Activated naive CD4-positive, alpha-beta T cell (primary cell): ENCODE measurements at places on chromosomes 2 and 18.

DNA sequence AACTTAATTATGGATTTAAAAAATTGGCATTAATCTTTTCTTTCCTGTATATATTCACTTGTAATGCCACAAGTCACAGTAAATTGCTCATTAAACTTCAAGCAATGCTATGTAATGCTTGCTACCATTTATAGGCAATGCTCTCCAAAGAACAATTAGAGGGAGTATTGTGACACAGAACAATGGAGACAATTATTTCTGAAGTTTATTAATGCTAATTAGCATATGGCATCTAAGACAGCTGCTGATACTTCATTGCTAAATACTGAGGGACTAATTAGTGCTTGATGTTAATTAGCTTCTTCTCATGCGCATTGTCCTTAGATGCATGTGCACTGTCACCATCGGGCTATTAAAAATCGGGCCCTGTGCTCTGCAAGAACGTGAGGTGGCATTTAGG is 1012.8 kb downstream of the SOCS6 start:
- DNase-seq, result no peak

DNA sequence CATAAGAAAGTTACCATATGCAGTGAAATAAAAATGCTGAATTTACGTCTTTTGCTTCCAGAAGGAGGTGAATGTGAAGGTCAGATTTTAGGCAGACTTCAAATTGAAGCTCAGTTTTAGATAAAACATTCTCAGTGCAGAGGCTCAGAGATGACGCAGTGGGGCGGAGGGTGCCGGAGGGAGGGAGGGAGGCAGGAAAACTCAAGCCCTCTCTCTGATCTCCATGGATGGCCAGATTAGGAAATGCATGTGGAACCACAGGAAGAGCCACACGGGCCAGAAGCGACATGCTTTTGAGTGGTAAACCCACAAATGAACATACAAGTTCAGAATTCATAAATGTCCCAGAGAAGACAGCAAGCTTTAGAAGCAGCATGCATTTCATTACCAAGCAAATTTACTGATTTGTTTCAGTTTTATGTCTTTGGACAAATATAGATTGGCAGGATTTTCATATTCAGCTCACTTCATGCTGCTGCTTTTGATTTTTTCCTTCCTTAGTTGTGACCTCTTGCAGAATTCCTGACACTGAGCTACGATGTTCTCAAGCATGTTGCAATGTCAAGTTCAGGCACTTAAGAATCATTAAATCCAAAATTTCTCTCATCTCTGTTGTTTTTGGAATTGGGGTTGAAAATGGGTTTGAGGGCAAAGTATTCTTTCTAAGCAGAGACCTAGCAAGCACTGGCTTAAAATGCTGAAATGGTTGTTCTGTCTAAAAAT is 29.7 kb upstream of the APCDD1 start:
- no peak for DNase-seq

DNA sequence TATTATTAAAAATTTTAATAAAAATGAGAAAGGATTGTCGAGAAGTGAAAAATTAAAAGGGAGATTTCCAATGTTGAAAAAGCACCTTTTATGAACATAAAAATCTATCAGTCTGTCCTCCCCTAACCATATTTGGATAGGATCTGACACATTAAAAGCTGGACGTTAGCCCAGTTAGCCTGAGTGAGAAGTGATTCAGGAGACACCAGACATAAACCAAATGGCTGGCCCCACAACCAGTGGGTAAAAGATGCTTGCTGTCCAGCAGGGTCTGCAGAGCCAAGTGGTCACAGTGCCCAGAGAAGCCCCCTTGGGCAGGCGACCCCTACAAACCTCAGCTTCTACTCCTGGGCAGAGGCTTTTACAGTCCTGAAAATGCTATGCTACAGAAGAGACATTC is 253.8 kb upstream of the LYPD1 start:
- no peak for DNase-seq

DNA sequence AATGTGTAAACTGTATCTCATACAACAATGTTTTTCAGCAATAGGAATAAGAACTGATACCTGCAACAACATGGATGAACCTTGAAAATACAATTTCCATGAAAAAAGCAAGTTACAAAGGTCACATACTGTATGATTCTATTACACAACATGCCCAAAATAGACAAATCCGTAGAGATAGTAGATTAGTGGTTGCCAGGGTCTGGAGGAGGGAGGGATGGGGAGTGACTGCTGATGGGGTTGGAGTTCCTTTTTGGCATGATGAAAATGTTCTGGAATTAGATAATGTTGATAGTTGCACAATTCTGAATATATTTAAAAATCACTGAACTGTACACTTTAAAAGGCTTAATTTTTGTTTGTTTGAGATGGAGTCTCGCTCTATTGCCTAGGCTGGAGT is 33.8 kb downstream of the UBXN4 start:
- DNase-seq, result no peak

- DNase-seq, result no peak
Observed at GRCh38 chr18:25736516-25736915, 353.9 kb downstream of the SS18 start.

DNA sequence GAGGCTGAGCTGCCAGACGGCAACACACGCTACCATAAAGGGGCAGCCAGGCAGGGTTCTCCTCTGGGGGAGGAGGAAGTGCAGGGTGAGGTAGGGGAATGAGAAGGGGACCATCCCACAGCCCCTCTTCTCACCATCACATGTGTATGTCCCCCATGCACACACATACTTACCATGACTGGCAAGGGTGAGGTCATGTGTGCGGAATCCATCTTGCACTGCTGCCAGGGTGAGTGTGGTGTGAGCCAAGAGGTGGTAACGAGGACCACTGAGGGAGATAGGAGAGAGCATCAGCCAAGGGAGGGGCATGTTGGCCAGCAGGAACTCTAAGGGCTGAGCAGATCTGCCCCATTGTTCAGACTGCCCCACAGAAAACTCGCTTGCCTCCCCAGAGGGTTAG is 7.1 kb downstream of the WDR54 start:
- DNase-seq, result no peak

DNA sequence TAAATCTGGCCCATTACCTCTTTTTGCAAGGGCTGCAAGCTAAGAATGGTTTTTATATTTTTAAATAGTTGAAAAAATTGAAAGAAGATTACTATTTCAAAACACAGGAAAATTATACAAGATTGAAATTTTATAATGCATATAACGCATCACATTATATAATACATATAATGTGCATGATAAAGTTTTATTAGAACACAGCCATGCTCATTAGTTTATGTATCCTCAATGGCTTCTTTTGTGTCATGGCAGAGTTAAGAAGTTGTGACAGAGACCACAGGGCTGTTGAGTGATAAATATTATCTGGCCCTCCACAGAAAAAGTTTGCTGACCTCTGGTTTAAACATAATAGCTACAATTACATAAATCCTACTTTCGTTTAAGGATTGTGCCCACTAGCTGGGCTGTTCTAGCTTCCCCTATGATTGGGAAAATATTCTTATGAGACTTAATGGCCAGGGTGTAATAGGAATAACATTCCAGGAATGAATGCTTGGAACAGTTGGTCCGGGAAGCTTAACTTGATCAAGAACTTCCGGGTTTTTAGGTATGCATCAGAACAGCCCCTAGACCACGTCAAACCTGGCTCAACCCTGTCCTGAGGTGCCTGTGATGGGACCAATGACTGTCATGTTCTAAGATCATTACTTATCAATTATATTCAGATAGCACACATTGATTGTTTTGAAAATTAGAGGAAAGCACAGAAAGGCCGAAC is 98.7 kb upstream of the LPIN2 start:
- DNase-seq, result no peak

DNA sequence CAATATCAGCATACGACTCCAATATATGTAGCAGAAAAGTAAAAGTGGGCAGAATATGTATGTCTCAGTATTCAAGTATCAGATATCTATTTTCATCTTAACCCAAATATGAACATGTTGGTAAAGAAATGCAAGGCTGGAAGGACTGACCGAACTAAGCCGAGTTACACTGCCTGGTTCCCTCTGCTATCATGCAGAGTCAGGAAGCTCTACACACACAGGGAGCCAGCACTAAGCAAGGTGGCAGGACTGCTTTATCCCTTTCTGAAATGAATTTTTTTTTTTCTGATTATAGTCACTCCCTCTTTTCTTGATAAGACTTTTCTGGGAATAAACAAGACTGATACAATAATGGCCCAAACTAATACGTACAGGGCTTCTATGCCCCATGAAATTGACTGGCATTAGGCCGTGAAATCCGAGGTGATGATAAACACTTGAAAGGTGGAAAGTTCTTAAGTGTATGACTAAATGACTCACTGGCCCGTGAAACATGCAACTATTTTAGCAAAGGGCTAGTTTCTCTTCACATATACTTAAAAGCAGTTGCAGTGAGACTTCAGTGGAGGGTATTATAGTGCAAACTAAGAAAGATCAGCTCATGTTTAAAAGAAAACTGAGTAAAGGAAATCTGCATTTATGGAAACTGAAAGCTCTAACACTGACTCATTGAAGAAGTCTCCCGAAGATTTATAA is 14.9 kb downstream of the DPP4 start:
- DNase-seq, result no peak

- DNase-seq, result no peak
Observed at GRCh38 chr18:56836173-56836572, 185.0 kb downstream of the WDR7 start.

DNA sequence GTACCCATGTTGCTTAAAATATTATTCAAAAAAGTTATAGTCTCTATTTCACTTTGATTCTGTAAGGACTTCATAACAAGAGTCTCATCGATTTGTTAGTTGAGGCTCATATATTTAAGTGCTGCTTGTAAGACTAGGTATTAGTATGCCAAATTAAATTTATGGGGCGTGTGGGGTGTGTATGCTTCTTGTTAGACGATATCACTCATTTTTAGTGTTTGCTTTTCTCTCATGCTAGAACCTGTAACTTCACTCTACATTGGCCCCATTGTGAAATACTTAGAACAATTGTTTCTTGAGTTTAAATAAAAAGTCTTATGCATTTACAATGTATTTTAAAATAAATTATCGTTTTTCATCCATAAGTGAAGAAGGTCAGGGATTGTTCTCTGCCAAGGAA is 63.6 kb downstream of the CTNNA2 start:
- DNase-seq, result no peak
